ENCODE measurements at places on chromosomes 12 and 14.

GRCh38 chr12:119391673-119392072 lies 57.1 kb downstream of the CCDC60 start:
- DNase-seq: no peak

GRCh38 chr14:73739899-73740617 lies 25.9 kb upstream of the PNMA1 start:
- DNase-seq: no peak

- DNase-seq: no peak
Measured at GRCh38 chr12:56165369-56165768, 7.2 kb downstream of the MYL6 start.

DNA sequence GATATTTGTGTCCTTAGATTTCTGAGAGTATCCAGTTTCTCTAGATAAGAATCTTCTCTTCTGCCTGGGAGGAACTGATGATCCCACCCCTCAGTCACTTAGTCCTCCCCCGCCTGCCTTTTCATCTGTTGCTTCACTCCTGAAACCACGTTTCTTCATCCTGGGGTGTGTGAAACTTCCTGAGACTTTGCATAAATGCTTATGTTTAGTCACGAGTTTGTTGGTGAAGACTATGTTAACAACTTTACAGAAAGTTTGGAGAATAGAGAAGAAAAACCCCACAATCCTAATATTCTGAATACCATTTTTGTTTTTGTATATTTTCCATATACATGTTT lies 33.2 kb downstream of the MARK3 start:
- no peak for DNase-seq

GRCh38 chr14:102437997-102438915 lies 71.3 kb downstream of the ANKRD9 start:
- peak; percentile 62 for DNase-seq

DNA sequence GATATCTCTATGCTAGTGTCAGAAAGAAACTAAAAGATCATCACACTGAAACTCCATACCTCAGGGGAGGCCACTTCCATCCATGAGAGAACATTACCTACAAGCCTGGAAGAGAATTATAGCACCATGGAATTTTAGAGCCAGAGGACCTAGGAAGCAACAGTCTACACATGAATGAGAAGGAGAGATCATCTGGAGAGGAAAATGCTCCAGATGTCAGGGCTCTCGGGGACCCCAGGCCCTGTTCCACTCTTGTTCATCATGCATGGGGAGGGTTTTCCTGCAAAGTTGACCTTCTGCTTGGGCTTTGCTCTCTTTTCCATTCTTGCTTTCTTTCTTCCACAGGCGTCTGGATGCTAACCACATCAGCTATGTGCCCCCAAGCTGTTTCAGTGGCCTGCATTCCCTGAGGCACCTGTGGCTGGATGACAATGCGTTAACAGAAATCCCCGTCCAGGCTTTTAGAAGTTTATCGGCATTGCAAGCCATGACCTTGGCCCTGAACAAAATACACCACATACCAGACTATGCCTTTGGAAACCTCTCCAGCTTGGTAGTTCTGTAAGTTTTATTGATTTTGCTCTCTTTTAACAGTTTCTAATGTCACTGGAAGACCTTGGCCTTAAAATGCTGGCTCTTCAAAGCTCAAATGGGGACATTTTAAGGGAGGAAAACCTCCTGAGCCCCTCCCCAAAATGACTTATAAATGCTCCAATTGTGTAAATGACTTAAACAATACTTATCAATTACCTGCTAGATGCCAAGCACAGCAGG lies 110.7 kb downstream of the ZFC3H1 start:
- DNase-seq: no peak

- no peak for DNase-seq
Measured at GRCh38 chr14:59267046-59267445, 78.6 kb downstream of the DAAM1 start.

DNA sequence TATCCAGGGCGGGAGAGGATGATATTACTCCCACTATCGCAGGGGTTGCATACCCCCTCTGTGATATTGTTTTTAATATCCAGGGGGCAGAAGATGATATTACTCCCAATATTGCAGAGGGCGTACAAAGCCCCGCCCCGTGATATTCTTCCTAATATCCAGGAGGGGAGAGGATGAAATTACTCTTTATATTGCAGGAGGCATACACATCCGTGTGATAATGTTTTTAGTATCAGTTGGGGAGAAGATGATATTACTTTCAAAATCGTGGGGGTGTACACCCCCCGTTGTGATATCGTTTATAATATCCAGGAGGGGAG lies 52.9 kb upstream of the OXA1L start:
- no peak for DNase-seq

DNA sequence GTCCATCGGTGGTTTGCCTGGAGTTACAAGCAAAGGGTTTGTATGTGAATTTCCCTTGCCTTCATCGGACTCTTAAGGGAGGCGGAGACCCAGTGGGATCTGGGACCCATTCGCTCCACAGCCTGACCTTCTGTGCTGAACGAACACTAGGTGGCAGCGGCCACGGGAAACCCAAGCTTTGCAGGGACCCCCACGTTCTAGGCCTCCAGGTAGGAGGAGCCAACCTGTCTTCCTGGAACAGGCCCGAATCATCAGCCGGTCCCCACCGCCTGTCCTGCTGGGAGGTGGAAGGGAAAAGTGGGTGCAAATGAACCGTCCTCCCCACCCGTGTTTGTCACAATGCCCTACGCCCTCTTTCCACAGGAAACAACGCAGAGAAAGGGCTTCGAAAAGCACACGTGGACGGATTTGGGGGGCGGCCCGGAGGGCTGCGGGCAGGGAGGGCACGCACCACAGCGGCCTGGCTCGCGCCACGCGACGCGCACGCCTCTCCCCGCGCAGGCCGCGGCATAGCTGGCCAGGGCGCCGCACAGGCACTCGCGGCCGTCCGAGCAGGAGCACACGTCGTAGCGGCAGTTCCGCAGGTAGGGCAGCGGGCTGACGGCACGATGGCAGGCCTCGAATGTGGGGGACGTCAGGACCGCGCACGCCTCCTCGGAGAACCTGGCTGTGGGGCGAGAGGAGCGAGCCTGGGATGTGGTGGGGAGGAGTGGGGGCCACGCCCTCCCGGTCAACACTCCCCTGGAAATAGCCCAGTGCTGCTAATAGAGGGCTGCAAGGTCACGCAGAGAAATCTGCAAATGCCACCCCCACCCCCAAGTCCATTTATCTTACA lies 67.8 kb downstream of the VWF start:
- DNase-seq: no peak

GRCh38 chr12:15534322-15534721 lies 212.0 kb downstream of the PTPRO start:
- DNase-seq: peak; percentile 30

DNA sequence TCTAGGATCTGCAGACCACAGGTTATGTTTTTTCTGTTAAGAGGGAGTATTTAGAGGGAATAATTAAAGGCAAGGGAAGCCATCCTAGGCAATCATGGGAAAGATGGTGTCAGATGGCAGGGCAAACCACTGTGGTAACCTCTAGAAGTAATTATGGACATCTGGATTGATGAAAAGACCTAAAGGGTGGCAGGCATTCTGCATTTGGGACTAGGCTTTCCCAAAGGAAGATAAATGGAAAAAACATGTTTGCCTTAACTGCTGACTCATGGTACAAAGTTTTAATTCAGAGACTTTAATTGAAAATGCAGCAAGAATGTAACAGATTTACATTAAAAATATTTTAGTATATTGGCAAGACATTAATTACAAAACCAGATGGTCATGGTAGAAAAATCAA lies 88.1 kb downstream of the TMEM30B start:
- no peak for DNase-seq

- DNase-seq: no peak
Measured at GRCh38 chr12:56661560-56661959, 15.8 kb upstream of the ATP5F1B start.

GRCh38 chr14:79997509-79998208 lies 213.6 kb downstream of the DIO2 start:
- DNase-seq: no peak
